Activated CD8-positive, alpha-beta memory T cell treated with anti-CD3 and anti-CD28 coated beads, Interleukin-2, amount 10 ng/mL, durations not matched to agents 7 days and 5 days (primary cell): ENCODE measurements at places on chromosomes 3 and 15.

DNA sequence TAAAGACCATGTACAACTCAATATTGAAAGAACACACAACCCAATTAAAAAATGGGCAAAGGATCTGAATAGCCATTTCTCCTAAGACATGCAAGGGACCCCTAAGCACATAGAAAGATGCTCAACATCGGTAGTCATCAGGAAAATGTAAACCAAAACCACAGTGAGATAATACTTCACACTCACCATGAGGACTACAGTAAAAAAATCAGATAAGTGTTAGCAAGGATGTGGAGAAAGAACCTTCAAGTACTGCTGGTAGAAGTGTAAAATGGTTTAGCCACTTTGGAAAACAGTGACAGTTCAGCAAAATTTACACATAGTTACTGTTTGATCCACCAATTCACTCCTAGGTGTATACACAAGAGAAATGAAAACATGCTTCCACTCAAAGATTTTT, 30.1 kb upstream of the XIRP1 start:
- peaks cover 36% of the 10 kb centered on the region for H3K4me1 ChIP-seq
- H3K4me3 ChIP-seq = no peak overlapping the region
- H3K27me3 ChIP-seq = peaks cover 44% of the 10 kb centered on the region
- DNase-seq = no peak
- no peaks in the 10 kb centered on the region for H3K36me3 ChIP-seq

- H3K4me1 ChIP-seq = no peaks in the 10 kb centered on the region
- no peak for DNase-seq
- no peak overlapping the region for H3K4me3 ChIP-seq
- H3K27me3 ChIP-seq = no peaks in the 10 kb centered on the region
Measured at GRCh38 chr3:30539772-30540171, 66.6 kb upstream of the TGFBR2 start.

- H3K4me3 ChIP-seq = no peak overlapping the region
- H3K27me3 ChIP-seq = no peaks in the 10 kb centered on the region
- H3K27ac ChIP-seq = no peak overlapping the region
Measured at GRCh38 chr3:115292131-115292530, 145.0 kb upstream of the ZBTB20 start.

GRCh38 chr3:182490596-182491491, 302.5 kb upstream of the ATP11B start:
- H3K27me3 ChIP-seq = peaks cover 3% of the 10 kb centered on the region
- H3K36me3 ChIP-seq = no peaks in the 10 kb centered on the region
- H3K27ac ChIP-seq = no peak overlapping the region
- H3K4me1 ChIP-seq = no peaks in the 10 kb centered on the region
- no peak overlapping the region for H3K4me3 ChIP-seq
- no peak for DNase-seq

- peaks cover 41% of the 10 kb centered on the region for H3K27me3 ChIP-seq
- no peak overlapping the region for H3K4me3 ChIP-seq
- H3K4me1 ChIP-seq = peaks cover 12% of the 10 kb centered on the region
- DNase-seq = no peak
Measured at GRCh38 chr3:197561926-197562325, 6.2 kb upstream of the BDH1 start.
